ENCODE measurements at places on chromosomes 6 and 20.

DNA sequence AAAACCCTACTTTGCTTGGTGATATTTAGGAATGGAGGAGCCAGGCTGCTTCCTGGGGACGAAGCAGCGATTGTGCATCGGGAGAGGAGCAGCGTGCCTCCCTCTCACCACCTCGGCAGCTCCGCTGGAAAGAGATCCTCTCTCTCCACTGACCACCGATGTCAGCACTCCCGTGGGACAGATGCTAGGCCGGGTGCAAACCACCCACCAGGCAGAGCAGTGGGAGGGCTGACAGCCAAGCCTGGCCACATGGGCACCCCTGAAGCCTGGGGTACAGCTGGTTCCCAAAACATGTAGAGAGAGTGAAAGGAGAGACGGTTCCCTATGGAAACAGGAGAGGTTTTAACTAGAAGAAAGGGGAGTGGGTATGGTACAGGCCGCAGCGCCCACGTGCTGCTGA, 220.0 kb downstream of the ANKRD60 start:
- no peak for DNase-seq

DNA sequence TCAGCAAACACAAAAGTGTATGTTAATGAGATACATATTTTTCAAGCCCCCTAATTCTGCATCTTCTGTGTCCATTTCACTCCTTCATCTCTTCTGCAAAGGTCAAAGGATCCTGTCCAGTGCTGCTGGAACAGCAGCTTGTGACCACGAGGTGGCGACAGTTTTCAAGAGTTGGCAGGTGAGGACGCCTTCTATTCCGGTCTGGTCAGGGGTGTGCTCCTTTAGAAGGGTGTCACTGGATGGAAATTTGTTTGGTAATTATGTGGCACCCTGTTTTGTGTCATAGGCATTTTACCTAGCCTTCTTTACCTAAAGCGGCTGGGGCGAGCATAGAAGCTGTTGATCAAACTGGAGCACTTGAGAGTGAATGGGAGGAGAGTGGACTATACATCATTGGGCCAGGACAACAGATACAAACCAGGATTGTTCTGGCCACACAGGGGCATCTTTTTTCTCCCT, 32.9 kb upstream of the ERVFRD-1 start:
- DNase-seq: peak; percentile 84

DNA sequence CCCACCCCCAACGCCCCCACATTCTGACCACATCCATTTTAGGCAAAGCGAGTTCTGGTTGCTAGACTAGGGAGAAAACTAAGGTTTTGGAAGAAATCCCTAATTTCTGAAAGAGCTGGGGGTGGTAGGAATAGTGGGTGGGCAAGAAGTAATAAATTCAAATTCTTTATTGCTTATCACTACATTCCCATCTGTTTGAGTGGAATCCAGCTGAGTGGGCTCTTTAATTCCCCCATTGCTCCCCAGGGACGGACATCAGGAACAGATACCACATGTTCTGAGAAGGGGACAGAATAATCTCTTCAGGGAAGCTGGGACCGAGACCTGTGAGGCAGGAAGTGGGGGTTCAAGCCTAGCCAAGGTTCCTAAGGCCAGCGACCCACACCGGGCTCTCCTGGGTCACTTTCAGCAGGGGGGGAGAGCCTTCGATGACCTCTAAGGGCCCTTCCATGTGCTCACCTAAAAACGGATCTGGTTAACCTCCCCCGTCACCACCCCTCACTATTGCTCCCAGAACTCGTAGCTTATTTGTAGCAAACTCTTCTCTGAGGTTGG, 42.3 kb upstream of the MRPS10 start:
- DNase-seq: no peak

- no peak for DNase-seq
Observed at GRCh38 chr20:16904751-16905150, 156.6 kb downstream of the OTOR start.

DNA sequence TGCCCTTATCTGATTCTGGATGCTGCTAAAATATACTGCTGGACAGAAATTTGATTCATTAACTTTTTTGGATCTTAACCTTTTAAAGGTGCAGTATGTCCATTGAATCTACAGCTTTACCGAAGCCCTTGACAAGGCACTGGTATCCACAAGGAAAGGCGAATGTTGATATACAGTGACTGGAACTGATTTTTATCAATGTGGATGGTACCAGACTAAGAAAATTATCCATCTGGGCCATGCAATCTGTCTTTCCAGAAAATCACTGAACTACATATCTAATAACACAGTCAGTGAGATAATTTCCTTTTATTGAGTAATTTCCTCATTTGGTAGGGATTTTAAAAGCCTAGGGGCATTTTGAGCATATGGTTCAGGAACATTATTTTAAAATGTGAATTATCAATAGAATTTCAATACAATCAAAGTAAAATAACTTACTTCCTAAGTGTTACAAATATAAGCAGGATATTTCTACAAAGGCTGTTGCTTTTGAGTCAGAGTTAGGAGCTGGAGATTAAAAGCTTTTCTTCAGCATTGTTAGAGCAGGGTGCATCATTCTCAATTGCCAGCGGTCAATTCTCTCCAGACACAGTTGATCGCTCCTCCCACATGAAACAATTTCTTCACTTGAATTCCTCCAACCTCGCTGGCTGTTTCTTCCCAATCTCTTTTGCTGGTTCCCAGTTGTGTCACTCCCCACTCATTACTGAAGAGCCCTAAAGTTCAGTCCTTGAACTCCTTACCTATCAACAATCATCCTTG, 585.3 kb upstream of the FLRT3 start:
- no peak for DNase-seq

GRCh38 chr6:98590997-98591396, 243.4 kb upstream of the POU3F2 start:
- DNase-seq: no peak

- no peak for DNase-seq
Observed at GRCh38 chr6:106003268-106003987, 82.7 kb upstream of the PRDM1 start.

GRCh38 chr6:104653781-104654180, 205.9 kb downstream of the HACE1 start:
- no peak for DNase-seq

DNA sequence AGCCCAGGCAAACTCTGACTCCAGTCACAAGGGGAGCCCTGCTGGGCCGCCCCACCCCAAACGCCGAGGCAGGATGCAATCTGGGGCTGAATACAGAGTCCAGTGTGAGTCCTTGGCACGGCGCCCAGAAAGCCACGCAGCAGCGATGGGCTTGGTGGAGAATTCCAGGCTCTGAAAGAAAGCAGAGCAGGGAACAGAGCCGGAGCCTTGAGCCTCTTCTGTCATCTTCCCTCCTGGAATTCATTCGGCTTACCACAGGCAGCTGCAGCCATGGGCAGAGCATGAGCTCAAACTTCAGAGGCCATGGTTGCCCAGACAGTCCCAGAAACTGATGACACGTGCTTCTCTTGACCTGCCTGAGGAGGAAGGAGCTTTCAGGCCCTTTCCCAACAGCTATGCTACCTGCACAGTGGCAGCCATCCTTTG, 441.1 kb upstream of the JARID2 start:
- DNase-seq: peak; percentile 93

- DNase-seq: peak; percentile 34
Observed at GRCh38 chr6:12958052-12958706, 241.6 kb downstream of the PHACTR1 start.

DNA sequence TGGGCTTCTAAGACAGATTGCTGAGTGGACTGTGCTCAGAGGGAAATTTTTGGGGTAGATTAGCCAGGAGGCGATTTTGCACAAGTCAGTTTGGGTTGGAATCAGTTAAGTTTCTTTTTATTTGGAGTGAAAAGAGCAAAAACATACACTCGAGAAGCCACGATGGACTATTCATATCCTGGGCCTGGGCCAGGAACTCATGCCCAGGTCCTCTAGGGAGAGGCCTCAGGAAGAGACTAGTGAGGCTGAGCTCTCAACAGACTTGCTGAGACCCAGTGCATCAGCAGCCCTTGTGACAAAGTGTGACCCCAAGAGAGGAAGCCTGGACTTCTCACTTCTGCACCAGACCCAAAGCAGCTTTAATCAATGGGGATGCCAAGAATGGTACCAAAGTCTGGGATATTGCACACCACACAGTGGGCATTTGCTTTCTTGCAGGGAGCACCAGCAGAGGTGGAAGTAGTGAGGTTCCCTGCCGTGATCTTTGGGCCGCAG, 61.6 kb upstream of the MAFB start:
- no peak for DNase-seq

DNA sequence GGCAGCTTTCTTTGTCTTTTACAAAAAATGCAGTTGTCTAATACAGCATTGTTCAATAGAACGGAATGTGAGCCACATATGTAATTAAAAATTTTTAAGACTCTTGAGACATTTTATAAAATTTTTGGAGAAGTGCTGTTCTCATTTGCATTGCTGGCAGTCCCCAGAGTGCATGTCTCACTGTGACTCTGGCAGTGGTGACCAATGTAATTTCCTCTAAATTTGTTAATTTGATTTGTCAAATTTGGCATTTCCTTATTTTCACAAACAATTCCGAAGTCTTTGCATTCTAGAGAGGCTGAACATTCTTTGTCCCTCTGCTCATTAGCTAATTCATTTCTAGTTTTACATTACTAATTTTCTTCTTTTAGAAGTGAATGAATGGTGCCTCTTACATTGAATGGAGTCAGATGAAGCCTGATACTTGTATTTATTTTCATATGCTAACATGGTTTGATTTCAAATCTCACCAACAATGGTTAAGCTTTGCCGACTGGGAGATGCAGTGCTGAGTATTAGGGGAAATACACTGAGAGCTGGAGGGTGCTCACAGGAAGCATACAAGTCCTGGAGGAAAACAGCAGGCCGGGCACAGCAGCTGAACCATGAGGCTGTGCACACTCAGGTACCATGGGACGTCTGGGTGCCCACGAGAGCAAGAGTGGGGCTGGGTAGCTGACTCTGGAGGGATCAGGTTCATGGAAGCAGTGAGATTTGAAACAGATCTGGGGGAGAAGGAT, 68.5 kb upstream of the ARMC2 start:
- DNase-seq: no peak

Measured in fibroblast of pulmonary artery (primary cell).